ENCODE measurements at places on chromosomes 7 and 10.

GRCh38 chr7:123133924-123134323 is 65.8 kb downstream of the SLC13A1 start:
- no peak for DNase-seq

DNA sequence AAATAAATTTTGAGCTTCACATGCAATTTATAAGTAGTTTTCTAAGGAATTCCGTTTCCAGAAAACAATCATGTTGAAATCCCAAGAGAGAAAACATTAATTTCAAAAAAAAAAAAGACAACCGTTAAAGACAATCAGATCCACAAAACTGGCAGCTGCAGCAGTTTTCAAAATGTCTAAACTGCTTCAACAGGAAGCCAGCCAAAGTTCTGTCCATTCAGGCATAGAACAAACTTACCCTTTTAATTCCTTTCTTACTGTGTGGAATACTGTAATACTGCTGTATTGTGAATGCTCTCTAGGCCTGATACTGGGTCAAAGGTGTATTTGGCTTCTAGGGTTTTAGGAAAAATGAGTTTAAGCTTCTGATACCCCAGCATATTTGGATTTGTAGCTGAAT is 31.6 kb downstream of the HOXA1 start:
- no peak for DNase-seq

DNA sequence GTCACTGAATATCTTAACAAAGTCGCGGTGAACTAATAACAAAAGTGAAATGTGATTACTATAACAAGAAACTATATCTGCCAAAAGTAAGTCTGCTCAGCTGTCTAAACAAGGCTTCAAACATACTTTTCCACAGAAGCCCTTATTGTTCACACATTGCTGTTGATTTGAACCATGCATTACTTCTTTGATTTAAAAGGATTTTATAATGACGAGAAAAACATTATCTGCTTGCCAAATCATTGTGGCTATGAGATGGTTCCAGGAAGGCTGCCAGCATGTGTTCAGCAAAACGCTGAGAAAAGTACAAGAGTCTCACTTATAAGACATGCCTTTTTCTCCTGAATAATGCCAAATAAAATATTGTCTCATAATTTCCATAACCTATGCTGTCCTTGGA is 24.4 kb downstream of the RNF133 start:
- no peak for DNase-seq

DNA sequence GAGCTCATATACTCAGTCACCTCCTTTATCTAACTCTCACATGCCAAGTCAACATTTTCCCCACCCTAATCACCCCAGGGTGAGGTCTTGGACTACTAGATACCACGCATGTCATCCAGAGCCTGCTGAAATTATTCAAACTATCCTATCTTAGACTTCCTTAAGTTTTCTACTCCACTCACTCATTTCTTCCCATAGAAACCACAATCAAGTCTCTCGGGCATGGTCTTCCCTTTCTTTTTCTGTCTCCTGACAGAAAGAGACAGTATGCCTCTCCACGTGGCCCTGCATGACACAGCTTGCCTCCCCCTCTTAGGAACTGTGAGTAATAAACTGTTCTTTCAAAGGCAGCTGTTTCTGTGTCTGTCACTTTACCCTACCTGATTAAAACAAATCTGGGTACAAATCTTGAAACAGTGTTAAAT is 29.4 kb downstream of the TAS2R41 start:
- DNase-seq: no peak

DNA sequence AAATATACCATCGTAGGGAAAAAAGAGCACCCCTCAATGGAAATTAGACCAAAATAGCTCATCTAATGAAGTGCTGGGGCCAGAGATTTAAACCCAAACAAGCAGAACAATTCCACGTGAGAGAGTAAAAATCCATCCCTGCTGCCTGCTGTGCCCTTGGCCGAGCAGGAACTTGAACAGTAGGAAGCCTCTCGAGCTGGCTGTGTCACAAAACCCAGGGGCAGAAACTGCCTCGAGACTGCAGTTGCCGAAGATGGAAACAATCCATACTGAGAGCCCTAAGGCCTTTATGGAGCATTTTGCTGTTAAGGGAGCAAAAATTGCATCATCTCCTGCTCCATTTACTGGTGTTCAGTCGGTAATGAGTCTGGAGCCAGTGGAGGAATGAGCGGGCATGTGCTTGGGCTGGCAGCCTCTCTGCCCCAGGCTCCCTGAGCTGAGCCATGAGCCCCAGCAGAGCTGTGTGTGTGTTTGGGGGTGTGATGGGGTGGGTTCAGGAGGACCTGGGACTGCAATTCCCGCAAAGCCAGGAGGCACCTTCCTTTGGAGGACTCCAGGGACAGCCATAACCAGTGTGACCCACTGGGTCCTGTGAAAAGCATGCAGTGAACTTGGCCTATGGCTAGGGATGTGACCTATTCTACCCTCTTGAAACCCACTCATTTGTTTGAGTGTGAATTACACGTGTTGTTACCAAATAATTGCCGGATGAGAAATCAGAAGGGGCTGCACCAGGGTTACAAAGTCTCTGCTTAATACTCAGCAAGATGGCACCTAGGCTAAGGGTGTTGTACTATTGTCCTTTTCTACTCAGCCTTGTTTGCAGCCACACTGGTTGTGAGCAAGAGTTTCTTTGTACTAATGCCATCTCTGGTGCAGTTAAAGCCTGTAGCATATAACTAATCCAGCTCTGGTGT is 58.3 kb downstream of the CDHR3 start:
- no peak for DNase-seq

- DNase-seq: peak; percentile 81
Observed at GRCh38 chr7:66682350-66683093, 53.8 kb downstream of the KCTD7 start.

GRCh38 chr7:101186844-101187428 is 6.8 kb upstream of the NAT16 start:
- DNase-seq: no peak

DNA sequence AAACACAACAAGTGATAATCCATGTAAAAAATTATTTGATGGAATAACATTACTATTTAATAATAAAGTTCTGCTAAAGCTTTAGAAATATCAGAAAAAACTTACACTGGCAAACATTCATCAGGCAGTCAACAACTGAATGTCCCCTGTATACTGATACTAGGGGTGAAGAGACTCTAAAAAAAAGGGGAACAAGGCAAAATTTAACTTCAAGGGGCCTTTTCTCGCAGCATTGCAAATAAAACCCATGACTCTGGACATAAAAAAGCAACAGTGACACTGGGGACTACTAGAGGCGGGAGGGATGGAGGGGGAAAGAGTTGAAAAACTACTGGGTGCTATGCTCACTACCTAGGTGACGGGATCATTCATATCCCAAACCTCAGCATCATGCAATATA is 5.8 kb upstream of the IFRD1 start:
- no peak for DNase-seq

DNA sequence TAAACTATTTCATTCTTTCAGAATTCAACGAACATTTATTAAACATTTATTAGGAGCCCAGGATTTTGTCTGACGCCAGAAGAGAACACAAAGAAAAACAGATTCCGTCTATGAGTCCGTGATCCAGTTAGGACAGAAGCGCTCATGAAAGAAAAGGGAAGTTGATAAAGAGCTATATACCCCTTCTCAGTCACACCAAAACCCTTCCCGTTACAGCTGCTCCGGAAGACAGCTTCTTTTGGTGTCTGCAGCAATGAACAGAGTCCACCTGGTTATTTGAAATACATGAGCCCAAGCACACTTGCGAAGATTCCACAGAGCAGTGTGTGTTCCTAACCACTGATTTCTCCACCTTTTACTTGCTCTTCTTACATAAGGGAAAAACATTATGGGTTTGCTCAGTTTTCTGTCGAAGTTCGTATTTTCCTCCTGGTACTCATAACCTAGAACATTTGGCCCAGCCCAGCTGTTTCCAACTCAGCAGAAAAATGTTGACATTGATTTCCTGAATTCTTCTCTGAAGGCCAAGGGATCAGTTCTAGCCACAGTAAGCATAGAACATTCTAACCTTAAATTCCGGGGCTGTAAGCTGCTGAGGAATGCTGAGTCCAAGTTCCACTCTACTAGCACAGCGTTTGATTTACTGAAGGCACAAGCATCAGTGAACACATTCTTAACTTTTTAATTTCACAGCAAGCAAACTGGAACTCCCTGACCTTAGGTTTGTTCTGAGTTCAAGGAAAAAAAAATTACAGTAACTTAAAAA is 206.5 kb downstream of the SORCS1 start:
- DNase-seq: no peak

- no peak for DNase-seq
Observed at GRCh38 chr7:30965372-30965771, 1.6 kb downstream of the GHRHR start.

DNA sequence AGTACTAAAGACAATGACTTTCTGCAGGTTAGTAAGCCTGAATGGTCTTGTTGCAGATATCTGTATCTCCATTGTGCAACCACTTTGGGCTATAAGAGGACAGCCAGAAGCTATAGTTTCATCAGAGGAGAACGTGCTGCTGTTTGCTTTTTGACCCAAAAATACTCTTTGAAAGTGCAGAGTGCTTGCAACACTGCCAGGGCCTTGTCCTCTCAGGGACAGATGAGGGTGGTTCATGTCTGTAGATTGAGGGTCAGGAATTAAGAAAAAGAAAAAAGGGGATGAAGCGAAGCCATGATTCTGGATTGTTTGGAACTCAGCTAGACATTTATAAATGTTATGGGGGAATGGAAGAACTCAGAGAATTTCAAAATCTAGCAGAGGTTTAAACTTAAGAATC is 212.5 kb downstream of the SEC23IP start:
- no peak for DNase-seq

- peak; percentile 76 for DNase-seq
Observed at GRCh38 chr10:13053794-13054462, 46.0 kb upstream of the OPTN start.

DNA sequence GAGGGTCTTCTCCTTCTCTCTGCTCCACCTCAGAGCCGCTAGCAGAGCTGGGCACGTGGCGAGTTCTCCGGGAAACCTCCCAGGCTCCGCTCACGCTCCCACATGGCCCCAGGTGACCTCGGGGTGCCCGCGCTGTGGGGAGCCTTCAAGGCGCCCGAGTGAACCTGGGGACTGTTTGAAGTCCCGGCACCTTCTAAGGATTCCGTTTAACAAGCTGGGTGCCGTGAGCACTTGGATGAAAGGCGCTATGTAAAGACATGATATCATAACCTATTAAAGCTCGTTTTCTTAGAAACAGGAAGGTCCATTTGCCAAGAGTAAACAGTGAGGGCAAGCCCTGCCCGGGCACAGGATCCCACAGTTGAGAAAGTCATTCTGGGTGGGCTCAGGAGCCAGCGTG is 15.8 kb upstream of the MYL10 start:
- DNase-seq: peak; percentile 48

GRCh38 chr10:124576526-124577420 is 115.2 kb downstream of the LHPP start:
- DNase-seq: no peak

GRCh38 chr10:113305871-113306270 is 247.0 kb upstream of the HABP2 start:
- DNase-seq: no peak

DNA sequence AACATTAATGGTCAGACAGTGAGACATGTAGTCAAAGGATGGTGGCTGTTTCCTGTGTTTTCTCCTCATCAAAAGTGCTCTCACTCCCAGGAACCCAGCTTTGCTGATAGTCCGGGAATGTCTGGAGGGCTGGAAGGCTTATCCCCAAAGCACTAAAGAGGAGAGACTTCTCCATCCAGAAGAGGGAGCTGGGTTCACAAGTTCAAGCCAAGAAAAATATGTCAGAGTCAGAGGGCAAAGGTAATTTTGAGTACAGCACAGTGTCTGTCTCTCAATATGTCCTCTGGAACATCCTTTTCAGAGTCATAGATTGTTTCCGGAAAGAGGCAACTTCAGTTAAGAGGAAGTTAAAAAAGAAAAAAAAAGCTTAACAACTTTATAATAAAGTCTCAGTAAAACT is 281.5 kb upstream of the PHYHIPL start:
- DNase-seq: no peak

DNA sequence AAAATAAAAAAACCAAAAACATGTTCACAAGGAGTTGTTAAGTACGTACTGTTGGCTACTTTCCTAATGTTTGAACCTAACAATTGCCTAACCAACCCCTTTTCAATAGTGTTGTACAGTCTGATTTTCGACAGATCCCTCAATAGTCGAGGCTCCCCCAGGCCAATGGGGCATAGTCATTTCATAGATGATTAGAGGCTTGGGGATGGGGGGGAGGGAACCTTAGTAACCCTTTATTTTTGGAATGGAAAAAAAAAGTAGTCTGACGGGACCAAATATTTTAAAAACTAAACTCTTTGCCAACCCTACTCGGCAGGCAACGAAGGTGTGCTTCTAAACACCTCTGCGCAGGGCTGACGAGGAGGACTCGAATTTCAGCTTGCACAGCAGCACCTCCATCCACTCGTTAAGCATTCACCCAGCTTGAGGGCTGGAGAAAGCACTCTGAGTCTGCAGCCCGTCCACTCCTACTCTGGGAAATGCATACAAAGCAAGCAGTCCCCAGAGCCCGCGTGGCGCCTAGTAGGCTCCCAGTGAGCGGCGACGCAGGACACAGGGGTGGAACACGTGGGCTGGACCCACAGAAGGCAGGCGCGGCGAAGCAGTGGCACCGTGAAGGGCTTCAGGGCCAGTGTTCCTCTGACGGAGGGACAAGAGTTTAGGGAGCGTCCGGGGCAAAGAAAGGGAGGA is 899 bp downstream of the PUS7 start:
- DNase-seq: peak; percentile 89

DNA sequence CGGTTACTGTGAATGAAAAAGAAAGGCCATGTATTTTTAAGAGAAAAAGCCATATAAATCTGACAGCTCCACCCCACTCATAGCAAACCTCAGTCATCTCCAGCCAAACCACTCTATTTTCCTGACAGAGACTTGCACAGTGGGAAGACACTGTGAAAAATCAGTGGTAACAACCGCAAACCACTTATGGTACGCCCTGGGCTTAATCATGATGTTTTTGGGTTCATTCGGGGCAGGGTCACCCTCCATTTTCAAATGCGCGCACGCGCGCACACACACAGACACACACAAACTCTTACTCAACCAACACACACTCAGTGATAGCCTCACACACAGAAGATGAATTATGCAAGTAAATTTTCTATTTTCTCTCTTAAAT is 82.1 kb upstream of the HPS1 start:
- DNase-seq: no peak

DNA sequence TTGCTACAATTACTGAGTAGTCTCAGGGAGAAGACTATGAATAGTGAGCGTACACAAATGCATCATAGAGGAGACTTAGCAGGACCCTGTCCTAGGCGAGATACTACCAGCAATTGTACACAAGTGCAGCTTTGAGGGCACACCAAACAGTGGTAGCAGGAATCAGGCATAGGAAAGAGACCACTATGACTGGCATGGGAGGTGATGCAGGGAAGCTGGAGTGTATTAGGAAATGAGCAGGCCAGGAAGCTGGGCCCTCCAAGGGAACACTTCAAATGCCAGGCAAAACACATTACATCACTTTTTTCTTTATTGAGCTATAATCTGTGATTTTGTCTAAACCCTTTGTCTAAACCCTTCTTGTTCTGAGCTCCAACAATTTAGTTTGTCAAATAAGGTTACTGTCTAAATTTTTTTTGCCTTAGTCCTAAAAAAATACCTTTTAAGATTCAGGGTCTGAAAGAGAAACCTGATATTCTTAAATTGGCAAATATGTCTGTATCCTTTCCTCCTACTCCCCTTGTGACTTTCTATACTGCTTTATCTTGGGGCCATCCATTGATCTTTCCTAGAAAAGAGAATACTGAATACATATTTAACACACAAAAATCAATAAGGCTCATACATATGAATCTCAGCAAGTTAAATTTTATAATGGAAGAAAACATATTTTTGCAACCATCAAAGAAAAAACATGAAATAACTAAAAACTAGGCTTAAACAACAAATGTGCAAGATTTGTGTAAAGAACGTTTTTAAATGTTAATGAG is 193.8 kb upstream of the PHYHIPL start:
- peak; percentile 61 for DNase-seq
